HS-5 (cell line): ENCODE measurements at places on chromosomes 2 and 18.

GRCh38 chr2:136393514-136393913, 275.6 kb upstream of the CXCR4 start:
- DNase-seq = no peak

DNA sequence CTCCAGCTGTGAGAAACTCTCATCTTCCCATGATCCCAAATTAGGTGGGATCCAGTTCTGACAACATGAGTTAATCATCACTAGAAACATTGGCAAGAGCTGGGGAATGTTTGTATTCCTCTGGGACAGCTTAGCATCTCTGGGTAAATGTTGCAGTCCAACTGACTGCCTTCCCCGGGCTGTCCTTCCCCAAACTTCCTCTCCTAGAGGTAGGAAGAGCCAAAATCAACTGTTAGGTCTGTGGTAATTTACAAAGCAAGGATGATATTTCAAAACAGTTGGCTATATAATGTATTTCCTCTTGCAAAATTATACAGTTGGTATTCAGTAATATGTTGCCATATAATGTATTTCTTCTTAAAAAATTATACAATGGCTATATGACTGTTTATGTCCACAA, 148.5 kb downstream of the MGAT5 start:
- peak; percentile 65 for DNase-seq

GRCh38 chr2:229346816-229347540, 75.9 kb upstream of the PID1 start:
- no peak for DNase-seq

- no peak for DNase-seq
Measured at GRCh38 chr2:44936715-44937687, 4.5 kb upstream of the SIX3 start.

GRCh38 chr2:127635380-127636237, 10.3 kb upstream of the GPR17 start:
- no peak for DNase-seq

DNA sequence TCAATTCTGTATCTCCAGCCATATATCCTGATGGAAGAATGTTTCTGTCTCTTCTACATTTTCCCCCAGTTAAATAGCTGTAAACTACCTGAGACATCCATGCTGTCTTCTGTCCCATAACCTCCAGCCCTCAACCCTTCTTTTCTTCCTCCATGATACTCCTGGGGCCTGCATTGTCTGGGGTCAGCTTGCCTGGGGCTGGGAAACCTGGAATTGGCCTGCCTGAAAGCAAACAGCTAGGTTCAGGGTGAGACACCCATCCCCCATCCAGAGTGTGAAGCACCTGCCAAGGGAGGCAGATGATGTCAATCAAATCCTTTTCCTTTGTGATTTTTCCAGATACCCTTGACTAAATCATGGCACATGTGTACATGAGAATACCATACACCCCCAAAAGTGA, 313.7 kb upstream of the MGAT5 start:
- no peak for DNase-seq

GRCh38 chr2:218432676-218433365, 13.9 kb downstream of the VIL1 start:
- no peak for DNase-seq

GRCh38 chr2:1642993-1643619, 101.2 kb downstream of the PXDN start:
- DNase-seq = no peak

GRCh38 chr2:162475661-162476060, 131.7 kb downstream of the GCA start:
- DNase-seq = no peak

DNA sequence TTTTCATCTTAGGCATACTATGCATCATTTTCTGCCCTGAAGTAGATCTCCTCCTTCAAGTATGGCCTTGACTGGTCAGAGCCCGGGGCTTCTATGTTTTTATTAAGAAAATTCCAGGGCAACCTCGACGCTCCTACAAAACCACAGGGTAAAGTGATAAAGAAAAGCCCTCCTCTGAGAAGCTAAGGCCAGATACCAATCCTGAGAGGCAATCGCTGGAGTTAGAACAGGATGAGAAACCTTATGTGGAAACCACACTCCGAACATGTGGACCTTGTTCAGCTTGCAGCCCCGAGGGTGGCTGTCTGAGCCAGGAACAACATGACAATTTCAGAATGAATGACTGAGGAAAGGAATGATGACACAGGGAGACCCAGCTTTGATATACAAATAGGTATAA, 35.6 kb downstream of the RMC1 start:
- DNase-seq = no peak

- no peak for DNase-seq
Measured at GRCh38 chr2:110903548-110903947, 171.2 kb downstream of the ACOXL start.

GRCh38 chr2:25276569-25277465, 64.9 kb downstream of the DNMT3A start:
- DNase-seq = no peak

DNA sequence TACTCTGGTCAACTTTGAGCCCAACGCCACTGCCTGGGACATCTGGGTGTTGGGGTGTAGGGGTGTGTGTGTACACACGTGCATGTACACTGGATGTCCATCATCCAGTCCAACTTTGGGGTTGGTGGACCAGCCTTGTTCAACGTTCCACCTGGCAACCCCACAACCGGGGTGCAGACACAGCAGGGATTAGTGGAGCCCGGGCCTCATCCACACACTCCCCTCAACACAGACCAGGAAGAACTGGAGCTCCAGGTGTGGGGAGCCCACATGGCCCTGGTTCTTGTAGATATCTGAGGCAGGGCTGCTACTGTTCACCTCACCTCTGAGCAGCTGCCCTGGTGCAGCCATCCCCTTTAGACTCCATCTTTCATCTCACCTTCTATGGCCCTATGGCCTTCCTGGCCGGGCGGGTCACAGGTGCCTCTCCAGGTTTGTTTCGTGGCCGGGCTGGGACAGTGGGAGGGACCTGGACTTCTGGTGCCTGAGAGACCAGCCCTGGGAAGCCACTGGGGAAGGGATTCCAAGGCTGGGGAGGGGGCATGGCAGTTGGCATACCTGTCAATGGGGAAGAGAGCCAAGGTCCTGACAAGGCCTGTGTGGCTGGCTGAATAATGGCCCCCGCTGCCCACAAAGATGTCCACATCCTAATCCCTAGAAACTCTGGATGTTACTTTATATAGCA, 7.5 kb downstream of the NEU2 start:
- no peak for DNase-seq

DNA sequence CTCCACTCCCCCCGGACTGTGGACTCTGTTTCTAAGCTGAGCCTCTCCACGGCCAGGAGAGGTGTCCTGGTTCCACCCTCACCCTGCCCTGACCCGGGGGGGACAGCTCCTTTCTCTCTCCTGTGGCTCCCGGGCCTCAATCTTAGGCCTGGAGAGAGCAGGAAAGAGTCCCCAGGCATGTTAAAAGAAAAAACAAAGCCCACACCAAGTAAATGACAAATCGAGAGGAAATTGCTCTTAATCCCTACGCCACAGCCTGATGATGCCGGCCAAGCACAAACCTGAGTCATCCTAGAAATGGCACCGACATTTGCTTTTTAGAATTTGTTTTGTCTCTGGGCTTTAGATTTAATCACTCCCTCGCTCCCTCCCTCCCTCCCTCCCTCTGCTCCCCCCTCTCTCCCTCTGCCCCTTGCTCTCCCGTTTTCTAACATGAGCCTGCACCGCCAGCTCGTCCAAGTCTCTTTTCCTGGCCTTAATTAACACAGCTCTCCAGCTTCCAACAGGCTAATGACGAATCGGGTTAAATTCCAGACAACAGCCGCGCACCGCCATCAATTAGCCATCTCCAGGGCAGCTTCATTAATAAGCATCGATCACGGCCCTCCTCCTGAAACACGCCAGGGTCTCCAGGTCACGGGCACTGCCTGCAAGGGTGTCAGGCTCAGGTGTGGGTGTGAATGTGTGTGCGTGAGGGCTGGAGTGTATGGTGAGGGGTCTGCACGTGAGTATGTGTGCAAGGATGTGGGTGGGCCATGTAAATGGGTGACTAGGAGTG, 230.8 kb downstream of the CELF4 start:
- no peak for DNase-seq

GRCh38 chr18:50410894-50411293, 36.0 kb downstream of the SKA1 start:
- DNase-seq = peak; percentile 42

DNA sequence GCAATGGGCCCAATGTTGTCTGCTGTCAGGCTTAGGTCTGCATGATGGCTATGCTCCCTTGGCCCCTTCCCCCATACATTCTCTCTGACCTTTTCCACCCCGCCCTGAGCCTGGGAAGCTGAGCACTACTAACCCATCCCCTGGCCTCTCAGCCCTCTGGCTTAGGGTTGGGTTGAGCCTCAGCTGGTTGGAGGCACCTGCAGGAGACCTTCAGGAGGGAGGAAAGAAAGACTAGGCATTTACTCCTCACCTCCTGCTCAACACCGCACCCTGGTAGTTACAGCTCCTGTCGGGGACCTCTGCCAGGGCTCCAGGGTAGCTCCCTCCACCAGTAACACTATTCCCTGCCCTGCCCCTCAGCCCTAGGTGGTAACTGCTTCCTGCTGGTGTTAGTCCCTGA, 80.5 kb downstream of the GALNT14 start:
- DNase-seq = no peak

DNA sequence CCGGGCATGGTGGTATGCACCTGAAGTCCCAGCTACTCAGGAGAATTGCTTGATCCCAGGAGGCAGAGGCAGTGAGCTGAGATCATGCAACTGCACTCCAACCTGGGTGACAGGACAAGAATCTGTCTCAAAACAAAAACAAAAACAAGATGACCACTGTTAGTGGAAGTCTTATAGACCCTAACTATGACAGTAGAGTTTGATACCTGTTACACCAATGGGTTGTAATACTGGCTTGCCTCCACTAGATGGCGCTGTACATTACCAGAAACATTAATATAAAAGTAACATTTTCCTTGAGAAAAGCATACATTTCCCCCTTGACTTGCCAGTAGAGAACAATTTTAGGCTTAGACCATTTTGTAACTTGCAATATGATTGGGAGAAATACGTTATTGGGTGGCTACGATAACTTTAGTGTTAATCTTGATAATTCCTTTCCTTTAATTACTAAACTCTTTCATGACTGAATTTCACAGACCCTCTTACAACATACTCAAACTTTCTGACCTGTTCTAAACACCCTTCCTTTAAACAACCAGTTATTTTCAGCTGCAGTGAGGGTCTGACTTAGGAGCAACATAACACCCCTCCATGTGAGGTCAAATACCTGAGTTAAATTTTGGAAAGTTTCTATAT, 19.5 kb downstream of the SLC25A52 start:
- DNase-seq = no peak
